ENCODE measurements at places on chromosomes 12 and 14.
A peak's percentile ranks its signal among the peaks of the same experiment; 100 is the strongest.

DNA sequence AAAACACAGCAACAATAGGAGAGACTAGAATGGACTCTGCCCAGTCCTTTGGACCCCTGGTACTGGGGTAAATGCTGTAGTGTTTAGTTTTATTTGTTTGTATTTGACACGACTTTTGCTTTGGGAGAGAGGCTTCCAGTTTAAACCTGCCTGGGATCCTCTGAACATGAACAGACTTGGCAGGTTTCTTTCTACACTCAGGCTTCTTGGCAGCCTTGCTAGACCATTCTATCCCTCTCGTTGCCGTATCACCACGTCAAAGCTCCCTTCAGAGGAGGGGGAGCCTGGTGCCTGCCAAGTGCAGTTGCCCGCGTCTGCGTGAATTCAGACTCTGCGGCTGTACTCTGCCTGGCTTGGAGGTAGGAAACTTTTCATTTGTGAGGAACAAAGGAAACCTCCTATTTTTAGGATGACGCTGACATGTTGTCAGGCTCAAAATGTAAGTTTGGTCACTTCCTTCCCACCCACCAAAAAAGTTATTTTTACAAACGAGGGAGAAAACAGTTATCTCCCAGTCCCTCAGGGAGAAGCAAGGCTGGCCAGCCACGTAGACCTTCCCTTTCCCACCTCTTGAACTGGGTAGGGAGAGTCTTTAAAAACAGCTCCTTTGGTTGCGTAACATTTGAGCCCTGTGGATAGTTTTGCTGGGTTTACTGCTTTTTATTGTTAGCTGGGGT, 25.9 kb downstream of the CD9 start:
- peak; percentile 94 for DNase-seq

DNA sequence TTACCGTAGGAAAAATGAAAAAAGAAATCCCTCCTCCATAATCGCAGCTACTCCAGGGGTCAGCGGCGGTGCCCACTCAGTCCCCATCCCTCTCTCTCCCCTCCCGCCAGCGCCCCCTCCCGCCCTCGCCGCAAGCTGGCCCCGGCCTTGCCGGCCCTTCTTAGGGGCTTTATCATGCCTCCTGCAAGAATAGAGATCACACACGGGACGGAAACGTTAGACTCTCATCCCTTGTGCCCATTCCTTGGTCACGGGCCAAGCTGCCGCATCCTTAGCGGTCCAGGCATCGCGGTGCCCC, 692 bp upstream of the COX14 start:
- DNase-seq: no peak

GRCh38 chr14:87325741-87326140, 667.2 kb downstream of the GALC start:
- no peak for DNase-seq

DNA sequence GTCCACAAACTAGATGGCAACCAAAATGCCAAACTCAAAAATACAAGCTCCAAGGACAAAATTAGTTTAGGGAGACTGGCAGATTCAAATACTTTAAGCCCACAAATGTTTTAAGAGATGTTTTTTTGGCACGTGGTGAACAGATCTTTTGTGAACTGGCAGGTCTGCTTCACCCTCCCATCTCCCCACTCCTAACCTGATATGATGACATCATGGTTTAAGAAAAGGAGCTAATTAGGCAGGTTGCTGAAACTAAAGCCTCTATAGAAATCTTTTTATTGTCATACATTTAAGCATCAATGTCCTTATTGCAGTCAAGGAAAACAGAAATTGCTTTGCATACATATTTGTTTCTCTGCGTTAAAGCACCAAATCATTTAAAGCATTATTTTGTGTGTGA, 5.8 kb downstream of the LRIG3 start:
- no peak for DNase-seq

DNA sequence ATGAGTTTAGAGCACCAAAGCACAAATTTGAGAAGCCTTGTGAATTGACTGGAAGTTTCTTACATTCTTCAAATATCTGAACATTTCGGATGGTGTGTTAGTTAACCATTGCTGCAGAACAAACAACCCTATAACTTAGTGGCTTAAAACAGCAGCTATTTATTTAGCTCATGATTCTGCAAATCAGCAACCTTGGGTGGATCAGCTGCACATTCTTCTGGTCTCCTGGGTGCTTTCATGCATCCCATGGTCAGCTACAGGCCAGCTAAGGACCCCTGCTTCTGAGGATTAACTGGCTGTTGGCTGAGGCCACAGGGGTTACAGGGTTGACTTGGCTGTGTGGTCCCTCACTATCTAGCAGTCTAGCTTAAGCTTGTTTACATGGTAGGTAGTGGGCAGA, 114.0 kb upstream of the HIF1A start:
- no peak for DNase-seq

- DNase-seq: no peak
Observed at GRCh38 chr14:62158779-62159178, 396.6 kb downstream of the SNAPC1 start.

- DNase-seq: peak; percentile 27
Observed at GRCh38 chr12:123389560-123390351, 5.8 kb downstream of the KMT5A start.

DNA sequence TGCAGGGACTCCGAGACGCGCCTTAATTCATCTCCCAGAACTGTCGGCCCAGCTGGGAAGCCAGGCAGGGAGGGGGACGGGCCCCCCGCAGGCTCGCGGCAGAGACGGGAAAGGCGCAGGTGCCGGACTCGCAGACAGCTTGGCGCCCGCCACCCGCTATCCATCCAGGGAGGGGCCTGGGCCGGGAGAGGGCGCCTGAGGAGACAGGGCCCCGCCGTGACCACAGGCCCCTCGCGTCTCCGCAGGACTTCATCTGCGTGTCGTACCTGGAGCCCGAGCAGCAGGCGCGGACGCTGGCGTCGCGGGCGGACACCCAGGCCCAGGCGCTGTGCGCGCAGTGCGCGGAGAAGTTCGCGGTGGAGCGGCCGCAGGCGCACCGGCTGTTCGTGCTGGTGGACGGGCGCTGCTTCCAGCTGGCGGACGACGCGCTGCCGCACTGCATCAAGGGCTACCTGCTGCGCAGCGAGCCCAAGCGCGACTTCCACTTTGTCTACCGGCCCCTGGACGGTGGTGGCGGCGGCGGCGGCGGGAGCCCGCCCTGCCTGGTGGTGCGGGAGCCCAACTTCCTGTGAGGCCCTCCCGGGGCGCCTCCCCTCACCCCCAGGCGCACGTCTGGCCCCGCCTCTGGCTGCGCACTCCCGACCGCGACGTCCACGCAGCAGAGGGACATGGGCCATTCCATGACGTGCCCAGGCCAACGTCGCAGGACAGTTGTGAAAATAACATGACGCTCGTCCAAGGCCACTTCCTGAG, 60.6 kb downstream of the LGMN start:
- no peak for DNase-seq

DNA sequence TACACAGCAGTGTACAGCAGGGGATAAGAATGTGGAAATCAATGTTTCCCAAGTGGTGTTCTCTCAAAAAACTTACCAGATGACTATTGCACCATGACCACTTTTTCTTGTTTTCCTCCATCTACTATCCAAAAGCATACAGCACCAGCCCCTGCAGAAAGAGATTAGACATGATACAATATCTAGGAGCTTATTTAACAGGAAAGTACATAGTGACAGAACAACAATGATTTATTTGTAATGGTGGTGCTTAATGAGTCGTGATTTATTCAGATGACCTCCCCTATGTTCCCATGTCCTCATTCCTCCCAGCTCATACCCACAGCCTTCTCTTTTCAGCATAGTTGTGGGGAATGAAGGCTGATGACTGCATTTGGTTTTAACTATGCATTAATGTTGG, 413.6 kb downstream of the BTG1 start:
- no peak for DNase-seq

- peak; percentile 93 for DNase-seq
Observed at GRCh38 chr12:91355150-91356006, 172.8 kb upstream of the DCN start.

DNA sequence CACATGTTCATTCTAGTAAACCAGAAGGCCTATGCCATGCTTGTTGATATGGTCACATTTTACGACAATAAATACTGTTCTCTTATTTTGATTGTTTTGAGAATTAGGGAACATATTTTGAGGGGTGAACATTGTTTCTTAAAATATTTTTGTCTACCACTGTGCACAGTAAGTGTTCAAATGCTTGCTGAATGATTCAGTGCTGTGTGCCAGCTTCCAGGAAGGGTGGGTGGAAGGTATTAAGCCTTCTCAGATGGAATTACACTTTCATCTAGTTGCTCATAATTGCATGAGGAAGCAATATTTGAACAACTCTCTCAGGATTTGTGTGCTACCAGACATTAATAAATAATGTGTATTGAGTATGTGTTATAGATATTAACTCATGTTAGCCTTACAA, 15.5 kb upstream of the TMX1 start:
- no peak for DNase-seq

DNA sequence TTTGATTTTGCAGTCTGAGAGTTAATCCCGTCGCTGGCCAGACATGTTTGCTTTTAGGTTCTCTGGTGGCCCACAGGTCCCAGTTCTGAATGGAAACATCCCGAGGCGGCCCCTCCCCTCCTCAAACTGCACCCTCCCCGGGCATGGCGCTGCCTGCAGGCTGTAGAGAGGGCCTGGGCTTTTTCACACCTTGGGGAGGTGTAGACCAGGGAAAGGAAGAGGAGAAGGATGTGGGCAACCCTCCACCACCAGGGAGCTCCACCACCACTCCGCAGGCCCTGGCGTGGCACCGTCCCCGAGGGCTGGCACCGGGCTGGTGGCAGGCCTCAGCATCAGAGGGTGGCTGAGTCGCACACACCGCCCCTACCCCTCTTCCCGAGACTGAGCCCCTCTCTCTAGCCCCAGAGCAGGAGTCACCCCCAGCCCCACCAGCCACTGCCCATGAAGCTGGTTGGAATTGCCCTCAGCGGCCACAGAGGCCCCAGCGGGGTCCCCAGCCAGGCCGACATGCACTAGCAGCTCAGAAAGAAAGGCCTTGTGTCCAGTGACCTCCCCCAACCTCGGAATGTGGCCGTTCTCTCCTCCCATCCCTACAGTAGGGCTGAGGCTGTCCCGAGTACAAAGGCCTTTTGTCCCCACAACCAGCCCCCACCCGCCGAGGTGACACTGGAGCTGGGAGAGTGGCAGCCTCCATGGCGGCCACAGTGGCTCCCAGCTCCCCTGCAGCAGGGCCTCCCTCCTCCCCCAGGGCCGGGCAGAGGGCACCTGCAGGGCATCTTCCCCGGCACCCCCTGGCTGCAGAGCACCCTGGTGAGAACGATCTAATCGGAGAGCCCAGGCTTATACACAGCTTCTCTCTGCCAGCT, 23.5 kb upstream of the INF2 start:
- no peak for DNase-seq

DNA sequence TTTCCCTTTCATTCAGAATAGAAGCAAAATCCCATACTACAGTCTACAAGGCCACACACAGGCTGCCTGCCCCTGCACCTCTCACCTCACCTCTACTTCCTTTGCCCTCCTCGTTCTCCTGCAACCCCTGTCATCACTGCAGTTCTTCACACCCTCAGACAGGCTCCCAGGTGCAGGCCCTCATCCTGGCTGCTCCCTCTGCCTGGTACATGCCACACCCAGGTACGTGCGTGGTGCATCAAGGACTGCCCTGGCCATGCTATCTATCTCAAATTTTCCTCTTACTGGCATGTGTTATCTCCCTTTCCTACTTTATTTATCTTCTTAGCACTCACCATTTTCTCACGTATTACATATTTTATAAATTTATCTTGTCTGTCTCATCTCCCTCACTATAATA, 24.3 kb downstream of the TM7SF3 start:
- no peak for DNase-seq

DNA sequence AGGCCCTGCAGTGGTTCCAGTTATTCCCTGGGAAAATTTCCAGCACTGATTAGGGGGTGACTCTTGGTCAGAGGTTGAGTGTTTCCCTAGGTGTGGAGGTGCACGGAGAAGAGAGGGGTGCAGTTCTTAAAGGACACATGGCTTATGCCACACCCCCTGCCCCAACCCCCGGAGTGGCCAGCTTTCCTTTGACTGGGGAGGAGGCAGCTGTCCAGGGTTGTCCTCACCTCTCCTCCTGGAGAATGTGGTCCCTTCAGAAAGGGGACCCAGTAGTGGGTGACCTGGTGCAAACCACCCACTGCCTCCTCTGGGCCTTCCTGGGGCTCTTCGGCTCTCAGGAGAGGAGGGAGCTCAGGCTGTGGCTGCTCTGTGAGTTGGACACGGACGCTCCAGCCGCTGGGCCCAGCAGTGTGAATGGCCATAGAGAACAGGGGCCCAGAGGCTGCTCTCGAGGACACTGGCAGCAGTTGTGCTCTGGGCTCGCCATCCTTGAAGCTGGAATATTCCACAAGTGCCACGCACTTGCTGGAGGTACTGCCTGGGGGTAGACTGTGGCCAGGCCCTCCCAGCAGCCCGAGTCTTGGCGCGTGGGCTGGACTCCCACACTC, 13.6 kb downstream of the PACS2 start:
- DNase-seq: no peak

GRCh38 chr12:21301-22189, 45.0 kb upstream of the IQSEC3 start:
- DNase-seq: no peak

DNA sequence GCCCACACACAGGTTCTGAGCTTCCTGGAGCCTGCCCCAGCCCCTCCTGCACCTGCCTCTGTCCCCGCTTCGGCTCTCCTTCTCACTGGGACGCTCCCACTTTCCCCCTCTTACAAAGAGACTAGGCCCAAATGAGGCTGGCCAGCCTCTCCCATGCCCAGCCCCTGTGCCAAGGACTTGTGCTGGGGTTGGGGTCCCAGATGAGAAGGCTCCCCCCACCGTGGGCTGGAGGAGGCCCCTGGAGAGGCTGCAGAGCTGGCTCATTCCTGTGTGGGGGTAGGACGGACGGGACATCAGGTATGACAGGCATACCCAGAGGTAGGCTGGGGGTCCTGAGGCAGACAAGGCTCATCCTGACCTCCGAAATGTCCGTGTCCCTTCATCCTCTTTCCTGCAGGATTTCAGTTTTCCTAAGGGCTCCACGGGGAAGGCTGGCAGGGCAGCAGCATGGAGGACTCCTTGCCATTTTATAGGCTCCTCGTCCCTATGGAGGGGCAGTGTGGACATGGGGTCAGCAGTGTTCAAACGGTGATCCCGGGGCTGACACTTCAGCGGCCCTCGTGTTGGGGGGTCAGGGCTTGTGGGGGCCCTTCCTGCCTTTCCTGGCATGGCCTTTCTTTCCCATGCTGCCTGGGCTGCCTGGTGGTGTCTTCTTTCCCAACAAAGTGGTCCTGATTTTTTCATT, 49.1 kb upstream of the MEG3 start:
- no peak for DNase-seq

- no peak for DNase-seq
Observed at GRCh38 chr14:102993523-102993922, 63.8 kb downstream of the CDC42BPB start.

GRCh38 chr12:27291862-27292261, 40.8 kb upstream of the BMAL2 start:
- no peak for DNase-seq

GRCh38 chr12:107536613-107537012, 149.0 kb upstream of the PWP1 start:
- DNase-seq: no peak

DNA sequence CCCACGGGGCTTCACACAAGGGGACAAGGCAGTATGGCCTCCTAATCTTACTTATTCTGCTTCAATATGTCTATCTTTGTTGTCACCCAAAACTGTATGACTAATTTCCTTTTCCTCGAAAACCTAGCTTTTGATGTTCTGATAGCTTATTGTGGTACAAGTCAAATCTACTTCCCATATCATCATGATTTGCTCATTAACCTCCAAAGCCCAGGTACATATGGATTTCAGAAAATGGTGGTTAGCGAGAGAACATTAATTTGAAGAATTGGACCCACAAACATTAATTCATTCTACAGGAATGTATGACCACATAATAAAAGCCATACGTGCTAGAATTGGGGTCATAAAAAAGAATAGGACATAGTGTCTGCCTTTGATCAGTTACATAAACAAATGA, 412.5 kb downstream of the CCDC91 start:
- DNase-seq: no peak

All from umbilical cord (tissue), 2 donors.